WTC11 (cell line): ENCODE measurements at places on chromosomes 2 and 18. TPM values are rescaled to one million over a fixed set of nuclear protein-coding genes. Genes with fewer than 3 reads are reported as not detected.

Gene ADGRF3
- 0.18 to 0.48 TPM (median 0.25 TPM) in 3 replicates for total RNA-seq

Gene MARCHF4
- 1.7 to 2.6 TPM (median 1.7 TPM) in 3 replicates for total RNA-seq

Gene ZSWIM2
- not detected in 3 replicates for total RNA-seq

Gene YPEL5
- total RNA-seq, result 25.3 to 27.3 TPM (median 26.5 TPM) in 3 replicates

DNA sequence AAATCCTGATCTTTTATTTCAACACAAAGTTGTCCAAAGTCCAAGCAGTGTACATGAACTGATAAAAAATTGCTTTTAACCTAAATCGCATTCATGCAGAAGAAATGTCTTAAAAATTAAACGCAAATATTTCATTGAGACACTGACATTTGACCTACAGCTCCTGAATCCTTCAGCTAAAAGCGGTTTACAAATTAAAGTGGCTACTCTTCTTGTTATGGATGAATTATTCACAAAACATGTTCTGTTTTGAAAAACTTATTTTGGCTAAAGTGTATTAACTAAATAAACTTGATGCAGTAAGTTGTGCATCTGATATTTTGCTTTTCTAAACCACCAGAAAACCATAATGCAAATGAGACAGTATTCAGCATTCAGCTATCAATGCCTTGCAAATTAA, 2.2 kb downstream of the EPB41L3 start:
- DNase-seq, result no peak

- DNase-seq, result no peak
Observed at GRCh38 chr2:26126074-26126473, 46.8 kb upstream of the GAREM2 start.

DNA sequence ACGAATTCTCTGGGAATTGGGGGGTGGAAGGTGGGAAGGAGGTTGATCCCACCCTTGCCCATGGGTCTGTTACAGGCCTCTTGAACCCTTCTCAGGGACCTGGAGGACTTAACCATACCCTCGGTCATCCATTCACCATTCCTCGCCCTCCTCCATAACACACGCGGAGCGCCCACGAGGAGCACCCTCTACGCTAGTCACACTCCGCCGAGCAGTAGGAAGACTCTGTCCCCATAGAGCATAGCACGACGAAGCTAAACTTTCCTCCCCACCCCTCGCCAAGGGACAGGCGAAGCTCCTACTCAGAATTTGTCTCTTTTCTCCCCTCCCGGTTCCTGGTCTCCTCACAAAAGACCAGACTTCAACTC, 611 bp upstream of the ITSN2 start:
- DNase-seq, result no peak

- peak; percentile 81 for DNase-seq
Observed at GRCh38 chr2:3604991-3605961, 10.4 kb downstream of the COLEC11 start.
